ENCODE measurements at places on chromosomes 4 and X.
A peak's percentile ranks its signal among the peaks of the same experiment; 100 is the strongest.

DNA sequence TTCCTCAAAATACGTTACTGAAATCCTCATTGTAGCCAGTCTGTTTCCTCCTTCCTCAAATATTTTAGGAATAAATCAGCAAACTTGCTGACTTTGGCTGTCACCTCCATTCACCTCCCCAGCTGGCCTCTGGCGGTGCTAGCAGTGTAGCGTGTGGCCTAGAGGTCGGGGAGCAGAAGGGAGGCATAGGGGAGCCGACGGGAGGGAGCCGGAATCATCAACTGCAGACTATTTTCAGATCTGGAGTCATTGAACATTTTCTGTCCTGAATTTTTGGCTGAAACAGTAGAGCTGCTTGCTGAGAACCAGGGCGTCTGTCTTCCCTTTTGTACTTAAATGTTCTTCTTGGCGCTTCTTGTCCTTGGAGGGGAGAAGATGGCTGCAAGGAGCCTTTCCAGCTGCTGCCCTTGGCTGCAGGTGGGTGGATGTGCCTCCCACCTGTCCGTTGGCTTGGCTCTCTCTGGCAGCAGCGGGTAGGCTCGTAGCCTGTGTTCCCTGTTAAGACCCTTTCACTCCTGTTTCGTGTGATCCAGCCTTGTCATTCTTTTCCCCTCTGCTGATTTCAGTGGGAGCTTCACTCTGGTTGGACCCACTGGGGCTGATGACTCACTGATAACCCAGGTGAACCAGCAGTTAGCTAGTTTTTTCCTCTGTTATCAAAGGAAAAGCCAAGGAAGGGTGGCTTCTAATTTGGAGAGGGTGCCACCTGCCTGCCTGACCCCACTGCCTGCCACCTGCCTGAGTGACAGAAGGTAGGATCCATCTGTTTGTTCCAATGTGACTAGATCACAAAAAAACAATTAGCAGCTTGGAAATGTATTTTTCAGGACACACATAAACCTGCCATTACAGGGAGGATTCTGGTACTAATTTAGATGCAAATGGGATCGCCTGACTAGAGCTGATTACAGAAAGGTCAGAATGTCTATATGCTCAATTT, 135.9 kb downstream of the GATB start:
- peak; percentile 28 for DNase-seq

DNA sequence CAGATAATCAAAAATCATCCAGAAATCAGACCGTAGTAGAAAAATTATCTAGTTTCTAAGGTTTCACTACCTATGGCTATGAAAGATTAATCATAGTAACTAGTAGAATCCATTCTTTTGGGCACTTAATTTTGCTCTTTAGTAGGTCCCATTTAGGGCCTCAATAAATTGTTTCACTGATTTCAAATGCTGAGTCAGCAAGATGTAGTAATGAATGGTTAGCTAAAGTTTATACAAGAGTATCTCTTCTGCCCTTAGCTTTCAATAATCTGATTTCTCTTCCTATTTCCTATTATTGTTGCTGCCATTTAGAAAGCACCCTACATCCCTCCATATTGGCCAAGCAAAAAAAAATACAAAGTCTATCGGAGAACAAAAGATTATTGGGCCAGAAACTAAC, 283.2 kb upstream of the PCDH10 start:
- DNase-seq: no peak

- DNase-seq: no peak
Observed at GRCh38 chr4:73442275-73442674, 6.3 kb downstream of the AFP start.

GRCh38 chr4:54800831-54801530, 143.2 kb downstream of the KIT start:
- DNase-seq: no peak

DNA sequence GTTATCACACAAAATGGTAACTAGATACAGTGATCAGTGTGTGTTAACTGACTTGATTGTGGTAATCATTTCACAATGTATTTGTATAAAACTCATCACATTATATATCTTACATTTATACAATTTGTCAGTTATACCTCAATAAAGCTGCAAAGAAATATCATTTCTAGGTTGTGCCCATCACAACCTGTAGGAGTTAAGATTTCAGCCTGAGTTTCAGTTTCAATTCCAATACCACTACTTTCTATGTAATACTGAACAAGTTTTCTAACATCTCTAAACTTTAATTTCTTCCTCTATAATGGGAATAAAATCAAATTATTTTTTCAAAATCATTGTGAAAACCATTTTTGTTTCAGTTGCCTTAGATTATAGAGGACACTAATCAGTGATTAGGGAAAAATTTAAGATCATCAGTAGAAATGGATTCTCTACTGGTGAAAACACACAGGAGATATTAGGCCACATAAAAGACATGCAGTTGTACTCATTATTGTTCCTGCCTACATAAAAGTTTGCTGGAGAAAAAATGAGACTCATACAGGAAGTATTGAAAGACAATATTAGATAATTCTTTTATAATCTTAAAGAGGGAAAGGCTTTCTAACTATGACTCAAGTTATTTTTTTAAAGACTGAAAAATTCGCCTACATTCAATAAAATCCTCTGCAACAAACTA, 18.4 kb upstream of the TBC1D1 start:
- DNase-seq: no peak

DNA sequence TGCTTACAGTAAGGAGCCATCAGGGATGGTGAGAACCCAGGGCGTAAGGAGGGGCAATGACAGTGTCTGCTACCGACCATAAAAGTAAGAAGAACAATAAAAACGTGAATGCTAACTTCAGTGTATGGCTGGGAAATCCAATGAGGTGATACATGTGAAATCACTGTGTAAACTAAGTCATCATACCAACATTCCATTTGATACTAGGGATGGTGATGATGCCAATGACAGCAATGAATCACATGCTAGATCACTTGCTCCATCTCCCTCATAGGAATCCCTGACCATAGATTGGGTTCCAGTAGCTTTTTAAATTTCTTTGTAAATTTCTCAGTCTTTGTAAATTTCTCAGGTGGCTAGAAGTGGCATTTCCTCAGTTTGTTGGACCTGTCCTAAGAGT, 146.3 kb downstream of the SMIM20 start:
- DNase-seq: peak; percentile 10

DNA sequence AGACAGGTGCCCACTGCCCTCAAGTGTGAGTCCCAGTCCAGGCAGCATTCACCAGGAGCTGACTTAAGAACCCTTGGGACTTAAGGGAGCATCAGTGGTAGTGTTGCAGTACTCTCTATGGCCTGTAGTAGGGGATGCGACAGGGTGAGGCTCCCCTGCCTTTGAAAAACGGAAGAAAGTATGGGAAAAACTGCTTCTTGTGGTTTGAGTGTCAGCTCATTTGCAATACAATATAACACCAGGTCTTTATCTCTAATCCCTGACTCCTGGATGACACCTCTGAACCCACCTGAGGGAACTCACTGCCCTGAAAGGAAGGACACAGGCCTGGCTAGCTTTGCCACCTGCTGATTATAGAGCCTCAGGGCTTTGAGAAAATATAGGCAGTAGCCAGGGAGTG, 176.0 kb downstream of the SMARCA1 start:
- DNase-seq: no peak

DNA sequence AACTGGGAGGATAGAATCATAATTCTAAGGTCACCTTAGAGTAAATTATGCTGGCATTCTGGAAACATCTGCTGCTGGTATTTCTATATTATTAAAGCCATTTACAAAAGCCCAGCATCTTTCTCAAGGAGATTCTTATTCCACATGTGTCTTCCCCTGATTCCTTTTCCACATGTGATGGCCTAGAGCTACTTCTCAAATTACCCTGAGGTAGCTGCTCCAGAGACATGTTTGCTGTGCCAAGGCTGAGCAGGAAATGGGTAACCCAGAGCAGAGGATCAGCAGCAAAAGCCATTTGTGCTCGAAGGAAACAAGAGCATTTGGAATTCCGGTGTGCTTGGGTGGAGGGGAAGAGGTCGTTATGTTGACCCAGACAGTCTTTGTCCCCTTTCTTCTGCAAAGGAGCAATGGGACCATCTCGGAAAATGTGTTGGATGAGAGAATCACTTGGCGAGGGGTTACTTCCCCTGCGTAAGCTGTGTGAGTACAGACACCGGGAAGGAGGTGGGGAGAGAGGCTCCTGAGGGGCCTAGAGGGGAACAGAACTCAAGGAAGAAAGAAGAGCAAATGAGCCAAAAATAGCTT, 24.6 kb downstream of the TSC22D3 start:
- DNase-seq: no peak

GRCh38 chr4:176970853-176971252, 178.1 kb upstream of the VEGFC start:
- no peak for DNase-seq

DNA sequence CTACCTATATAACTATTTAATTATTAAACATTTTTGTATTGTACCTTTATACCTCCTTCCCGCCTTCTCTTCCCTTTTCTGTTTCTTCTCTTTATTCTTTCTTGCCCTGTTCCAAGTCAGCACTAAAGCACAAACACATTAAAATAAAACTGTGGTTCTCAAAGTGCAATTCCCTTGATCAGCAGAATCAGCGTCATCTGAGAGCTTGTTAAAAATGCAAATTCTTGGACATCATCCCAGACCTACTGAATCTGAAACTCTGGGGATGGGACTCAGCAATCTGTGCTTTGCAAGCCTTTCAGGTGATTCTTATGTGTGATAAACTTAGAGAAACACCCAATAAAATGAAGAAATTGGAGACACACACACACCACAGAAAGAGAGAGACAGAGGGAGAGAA, 178.4 kb upstream of the BMP3 start:
- DNase-seq: no peak

Measured in fibroblast of upper back skin (primary cell).